ENCODE measurements at places on chromosomes 1 and 21.
A peak's percentile ranks its signal among the peaks of the same experiment; 100 is the strongest.

DNA sequence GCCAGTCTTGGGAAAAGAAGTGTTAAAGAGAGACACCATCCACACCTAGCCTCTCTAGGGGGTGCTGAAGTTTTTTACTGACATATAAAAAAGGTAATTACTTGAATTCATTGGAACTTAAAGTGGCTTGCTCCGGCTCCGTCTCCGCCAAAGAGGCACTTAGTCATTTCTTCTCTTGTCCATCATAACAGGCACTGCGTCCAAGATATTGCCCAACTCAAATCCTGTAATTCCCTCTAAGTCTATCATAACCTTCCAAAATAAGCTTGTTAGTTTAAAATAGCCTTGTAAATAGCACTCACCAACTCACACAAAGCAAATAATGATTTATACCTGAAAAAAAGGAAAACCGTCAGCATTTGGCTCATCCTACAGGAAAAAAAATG lies 160.5 kb downstream of the ZBTB18 start:
- no peak for DNase-seq

DNA sequence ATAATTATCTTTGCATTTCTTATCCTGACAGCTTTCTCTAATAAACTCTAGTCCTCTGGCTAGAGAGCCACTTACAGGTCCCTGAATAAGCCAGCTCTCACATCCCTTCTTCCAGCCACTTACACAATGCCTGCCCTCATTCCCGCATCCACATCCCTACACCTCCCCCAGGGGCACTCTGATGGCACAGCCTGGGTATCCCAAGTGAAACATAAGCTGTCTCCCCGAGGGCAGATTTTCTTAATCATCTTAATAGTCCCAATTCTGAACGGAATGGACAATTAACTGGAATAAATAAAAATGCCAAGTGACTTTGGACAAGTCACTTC lies 4.9 kb downstream of the RHOC start:
- no peak for DNase-seq

- DNase-seq: no peak
Measured at GRCh38 chr1:227280836-227281235, 37.5 kb downstream of the CDC42BPA start.

GRCh38 chr21:30986965-30987364 lies 51.3 kb downstream of the KRTAP19-8 start:
- DNase-seq: no peak

DNA sequence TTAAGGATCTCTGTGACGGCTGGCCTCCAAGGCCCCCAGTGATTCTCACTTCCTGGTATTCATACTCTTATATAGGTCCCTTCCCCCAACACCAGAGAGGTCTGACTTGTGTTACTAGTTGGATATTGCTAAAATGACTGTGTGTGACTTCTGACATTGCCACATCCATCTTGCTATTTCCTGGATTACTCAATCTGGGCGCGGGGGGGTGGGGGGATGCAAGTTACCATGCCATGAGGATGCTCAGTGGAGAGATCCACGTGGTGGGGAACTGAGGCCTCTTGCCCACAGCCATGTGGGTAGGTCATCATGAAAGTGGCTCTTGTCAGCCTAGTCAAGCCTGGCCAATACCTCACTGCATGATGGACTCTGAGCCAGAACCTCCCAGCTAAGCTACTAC lies 117.0 kb downstream of the UBE2U start:
- DNase-seq: peak; percentile 30

DNA sequence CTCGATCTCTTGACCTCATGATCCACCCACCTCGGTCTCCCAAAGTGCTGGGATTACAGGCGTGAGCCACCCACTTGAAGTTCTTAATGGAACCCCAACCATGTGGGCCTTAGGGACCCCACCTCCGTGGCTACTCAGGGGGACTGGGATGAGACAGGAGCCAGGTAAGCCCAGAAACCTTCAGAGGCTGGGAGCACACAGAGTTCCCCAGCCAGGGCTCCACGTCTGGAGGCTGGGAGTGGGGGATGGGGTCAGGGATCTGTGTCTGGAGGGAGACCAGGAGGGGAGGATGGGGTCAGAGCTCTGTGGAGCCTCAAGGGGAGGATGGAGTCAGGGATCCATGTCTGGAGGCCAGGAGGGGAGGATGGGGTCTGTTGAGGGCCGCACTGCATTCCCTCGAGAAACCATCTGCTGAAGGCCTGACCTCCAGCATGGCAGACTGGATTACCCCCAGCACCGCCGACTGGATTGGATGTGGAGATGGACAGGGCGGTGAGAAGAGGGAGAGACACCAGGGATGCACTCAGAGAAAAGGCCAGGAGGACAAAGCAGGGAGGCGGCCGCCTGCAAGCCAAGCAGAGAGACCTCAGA lies 2.1 kb upstream of the FTCD start:
- no peak for DNase-seq

GRCh38 chr1:73839922-73840321 lies 358.1 kb downstream of the LRRIQ3 start:
- peak; percentile 17 for DNase-seq

GRCh38 chr1:236907205-236907604 lies 97.0 kb downstream of the MT1HL1 start:
- no peak for DNase-seq

DNA sequence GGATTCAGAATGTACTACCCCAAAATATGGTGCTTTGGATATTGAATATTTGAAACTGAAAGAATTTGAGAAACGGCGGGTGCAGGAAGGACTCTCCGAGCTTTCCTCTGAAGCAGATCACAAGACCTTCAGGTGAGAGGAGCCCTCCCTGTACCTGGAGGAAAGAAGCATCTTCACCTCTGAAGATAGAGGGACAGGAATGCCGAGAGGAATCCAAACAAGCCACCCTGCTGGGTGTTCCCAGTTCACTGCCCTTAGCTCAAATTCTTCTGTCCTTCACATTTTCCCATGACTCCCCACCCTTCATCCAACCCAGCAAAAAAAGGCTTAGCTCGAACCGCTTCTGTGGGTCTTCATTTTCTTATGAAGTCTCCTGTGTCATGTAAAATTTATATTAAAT lies 18.2 kb upstream of the PADI2 start:
- DNase-seq: no peak

DNA sequence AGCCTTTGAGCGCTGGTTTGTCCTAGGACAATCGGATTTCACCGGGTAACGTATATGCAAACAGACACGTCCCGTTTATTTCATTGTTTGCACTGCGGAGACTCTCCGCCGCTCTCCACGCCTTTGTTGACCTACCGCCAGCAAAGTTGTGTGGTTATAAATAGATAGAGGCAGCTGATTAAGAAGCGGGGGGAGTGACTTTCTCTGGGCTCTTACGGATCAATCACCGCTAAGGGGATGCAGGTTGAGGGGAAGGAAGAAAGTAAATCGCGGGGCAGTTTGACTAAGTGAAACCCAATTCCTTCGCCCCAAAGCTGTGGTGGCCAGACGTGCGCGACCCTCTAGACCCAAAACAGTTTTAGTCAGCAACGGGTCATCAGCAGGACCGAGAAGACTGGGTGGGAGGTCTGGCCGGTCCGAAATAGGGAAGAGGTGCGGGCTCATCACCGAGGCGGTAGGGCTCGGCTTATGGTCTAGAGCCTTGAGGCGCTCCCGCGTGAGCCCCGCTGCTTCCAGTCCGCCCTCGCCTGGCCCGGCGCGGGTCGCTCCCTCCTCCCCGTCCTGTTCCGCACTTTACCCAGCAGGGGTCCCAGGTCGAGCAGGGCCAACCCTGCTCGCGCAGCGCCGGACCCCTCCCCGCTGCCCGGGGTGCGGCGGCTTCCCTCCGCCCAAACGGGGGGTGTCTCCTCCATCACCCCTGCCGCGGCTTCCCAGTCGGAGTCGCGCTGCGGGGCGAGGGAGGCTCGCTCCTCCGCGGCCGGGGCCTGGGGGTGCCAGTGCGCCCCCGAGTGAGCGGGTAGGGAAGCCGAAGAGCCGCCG lies 120.8 kb upstream of the RRP15 start:
- DNase-seq: no peak

DNA sequence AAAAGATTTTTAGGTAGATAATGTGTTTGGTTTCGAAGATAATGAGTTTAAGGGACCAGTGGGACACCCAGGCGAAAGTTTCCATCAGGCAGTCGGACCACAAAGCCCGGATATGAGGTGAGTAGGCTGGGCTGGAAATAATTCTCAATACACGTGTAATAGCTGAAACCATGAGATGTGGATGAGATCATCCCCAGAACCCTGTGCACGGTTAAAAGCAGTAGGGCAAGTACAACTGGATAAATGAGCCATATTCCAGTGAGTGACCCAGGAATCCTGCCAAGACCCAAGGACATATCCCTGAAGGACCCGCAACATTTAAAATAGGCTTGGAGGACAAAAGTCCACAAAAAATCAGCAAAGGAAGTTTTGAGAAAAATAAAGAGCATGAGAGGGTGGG lies 21.5 kb upstream of the NHLH2 start:
- DNase-seq: peak; percentile 49

GRCh38 chr1:58785442-58786058 lies 1.7 kb upstream of the JUN start:
- DNase-seq: peak; percentile 77

GRCh38 chr1:233544304-233544703 lies 69.6 kb upstream of the KCNK1 start:
- no peak for DNase-seq

GRCh38 chr21:28086861-28087581 lies 905.7 kb downstream of the LTN1 start:
- no peak for DNase-seq

DNA sequence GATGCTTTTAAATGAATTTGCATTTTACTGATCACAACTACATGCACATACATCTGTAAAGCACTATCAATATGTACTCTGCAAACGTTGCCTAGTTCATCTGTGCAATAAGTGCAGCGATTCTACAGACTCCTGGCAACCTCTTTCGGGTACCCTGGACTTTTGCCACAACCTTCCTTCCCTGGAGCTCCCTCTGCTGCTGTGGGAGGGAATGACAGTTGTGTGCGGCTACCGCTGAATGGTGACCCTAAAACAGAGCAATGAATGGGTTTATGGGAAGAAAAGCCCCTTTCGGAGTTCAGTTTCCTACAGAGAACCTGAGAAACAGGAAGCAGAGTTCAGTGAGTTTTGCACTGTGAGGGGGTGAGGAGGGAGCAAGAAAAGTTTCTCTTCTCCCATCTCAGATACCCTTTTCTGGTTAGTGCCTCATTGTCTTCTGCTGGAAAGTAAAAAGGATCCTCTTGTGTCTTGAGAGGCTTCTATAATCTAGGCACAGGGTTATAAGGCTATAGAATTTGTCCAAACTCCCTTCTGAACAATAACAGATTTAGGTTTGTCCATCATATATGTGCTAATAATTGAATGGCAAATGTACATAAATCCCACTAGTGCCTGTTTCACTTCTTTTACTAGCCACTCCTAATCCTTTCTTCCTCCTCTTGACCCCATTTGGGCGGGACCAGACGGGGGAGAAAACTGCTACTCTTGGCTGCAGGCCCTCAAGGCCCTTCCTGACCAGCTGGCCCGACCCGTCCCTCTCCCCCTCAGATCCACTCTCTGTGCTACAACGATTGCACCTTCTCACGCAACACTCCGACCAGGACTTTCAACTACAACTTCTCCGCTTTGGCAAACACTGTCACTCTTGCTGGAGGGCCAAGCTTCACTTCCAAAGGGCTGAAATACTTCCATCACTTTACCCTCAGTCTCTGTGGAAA lies 19.8 kb upstream of the SARS1 start:
- DNase-seq: no peak

DNA sequence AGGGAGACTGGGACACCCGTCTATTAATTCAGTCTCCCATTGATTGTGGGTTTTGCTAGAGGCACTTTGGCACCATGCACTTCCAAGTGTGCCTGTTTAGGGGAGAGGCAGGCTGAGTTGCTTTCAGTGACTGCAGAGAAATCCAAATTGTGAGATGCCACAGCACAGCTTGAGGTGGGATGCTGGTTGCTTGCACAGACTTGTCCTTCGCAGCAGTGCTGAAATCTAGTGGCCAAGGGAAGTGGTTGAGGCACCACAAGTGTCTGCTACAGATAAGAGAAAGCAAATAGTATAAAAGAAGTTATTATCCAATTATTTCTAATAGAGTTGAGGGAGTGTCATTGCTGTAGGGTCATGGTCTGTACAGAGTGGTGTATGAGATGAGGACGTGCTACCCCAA lies 40.0 kb upstream of the APP start:
- no peak for DNase-seq

- DNase-seq: peak; percentile 86
Measured at GRCh38 chr1:161989108-161989507, 34.6 kb downstream of the OLFML2B start.

- no peak for DNase-seq
Measured at GRCh38 chr1:238404481-238404880, 513.8 kb upstream of the ZP4 start.

DNA sequence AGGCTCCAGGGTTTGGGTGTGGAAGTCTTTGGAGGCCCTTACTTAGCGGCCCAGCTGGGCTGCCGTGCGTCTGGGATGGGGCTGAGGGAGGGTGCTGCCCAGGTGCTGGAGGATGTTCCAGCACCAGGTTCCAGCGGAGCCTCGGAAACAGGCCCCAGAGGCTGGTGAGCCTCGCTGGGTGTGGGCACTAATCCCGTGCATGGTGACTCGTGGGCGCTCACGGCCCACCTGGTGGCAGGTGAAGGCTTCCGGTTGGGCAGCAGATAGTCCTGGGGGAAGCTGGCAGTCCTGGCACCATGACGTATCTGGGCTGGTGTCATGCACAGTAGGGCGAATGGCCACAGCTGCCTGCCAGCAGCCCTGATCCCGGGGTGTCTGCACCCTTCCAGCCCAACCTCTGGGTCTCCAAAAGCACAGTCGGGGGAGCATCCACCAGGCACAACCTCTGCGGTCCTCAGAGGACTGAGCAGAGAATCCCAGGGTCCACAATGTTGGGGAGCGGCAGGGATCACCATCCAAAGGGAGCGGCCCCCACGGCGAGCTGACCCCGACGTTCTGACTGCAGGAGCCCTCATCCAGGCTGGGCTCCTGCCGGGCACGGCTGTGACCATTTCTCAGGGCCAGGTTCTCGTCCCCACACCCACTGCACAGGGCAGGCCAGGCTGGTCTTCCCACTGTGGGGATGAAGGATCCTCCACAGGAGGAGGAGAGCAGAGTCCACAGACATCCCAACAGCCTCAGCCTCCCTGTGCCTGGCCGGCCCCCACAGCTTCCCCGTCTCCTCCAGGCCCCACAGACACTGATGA lies 25.3 kb downstream of the FTCD start:
- no peak for DNase-seq

Measured in HT1080 (cell line).